ENCODE measurements at places on chromosomes 12 and 14.

- DNase-seq = no peak
Measured at GRCh38 chr14:76998910-76999309, 29.6 kb downstream of the IRF2BPL start.

DNA sequence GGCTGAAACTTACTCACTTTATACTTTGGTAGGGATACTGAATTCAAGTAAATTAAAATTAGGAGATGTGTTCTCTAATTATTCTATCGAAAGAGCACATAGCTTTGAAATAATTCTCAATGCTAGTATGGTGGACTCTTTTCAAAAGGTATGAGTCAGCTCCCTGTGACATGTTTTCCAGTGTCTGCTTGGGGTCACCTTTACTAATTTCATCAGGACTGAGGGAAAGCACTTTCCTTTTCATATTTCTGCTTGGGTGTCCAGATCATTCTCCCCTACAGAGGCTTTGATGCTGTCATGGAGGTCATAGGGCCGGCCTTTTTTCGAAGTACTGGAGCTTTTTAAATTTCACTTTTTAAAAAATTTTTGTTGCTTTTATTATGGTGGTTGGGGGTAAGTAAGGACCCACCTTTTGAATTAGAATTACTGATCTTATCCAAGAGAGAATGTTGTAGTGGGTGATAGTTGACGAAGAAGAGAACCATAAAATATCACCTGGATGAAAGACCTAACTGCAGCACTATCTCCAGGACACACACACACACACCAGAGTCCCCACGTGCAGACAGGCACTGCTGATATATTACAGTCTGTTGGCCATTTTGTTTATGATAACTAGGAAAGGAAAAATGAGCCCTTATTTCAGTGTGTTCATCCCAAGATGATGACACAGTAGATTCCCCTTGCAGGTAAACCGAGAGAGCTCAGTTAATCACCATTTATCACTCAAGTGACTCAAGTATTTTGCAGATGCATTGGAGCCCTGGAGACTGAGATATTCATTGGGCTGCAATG is 558.6 kb downstream of the DIO2 start:
- no peak for DNase-seq

- no peak for DNase-seq
Measured at GRCh38 chr12:68003777-68004176, 14.5 kb downstream of the IFNG-AS1 start.

- peak; percentile 87 for DNase-seq
Measured at GRCh38 chr14:81435391-81436295, 35.5 kb upstream of the STON2 start.

GRCh38 chr14:84273181-84273580 is 1256.8 kb upstream of the FLRT2 start:
- no peak for DNase-seq

DNA sequence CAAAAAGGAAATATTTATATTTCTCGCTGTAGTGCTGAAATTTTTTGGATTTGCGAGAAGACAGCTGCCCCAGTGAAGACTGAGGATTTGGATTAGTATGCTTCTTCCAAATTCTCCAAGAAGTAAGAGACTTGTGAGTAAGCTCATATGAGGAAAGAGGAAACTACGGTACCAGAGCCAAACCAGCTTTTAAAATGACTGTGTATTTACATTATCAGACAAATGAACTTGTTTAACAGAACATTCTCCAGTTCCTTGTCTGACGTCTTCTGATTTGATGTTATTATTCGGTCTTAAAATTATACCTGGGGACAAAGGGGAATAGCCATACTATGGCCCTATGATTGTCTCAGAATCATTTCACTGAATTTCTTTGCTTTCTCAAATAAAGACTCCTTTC is 8.0 kb downstream of the CLEC12B start:
- DNase-seq = no peak

DNA sequence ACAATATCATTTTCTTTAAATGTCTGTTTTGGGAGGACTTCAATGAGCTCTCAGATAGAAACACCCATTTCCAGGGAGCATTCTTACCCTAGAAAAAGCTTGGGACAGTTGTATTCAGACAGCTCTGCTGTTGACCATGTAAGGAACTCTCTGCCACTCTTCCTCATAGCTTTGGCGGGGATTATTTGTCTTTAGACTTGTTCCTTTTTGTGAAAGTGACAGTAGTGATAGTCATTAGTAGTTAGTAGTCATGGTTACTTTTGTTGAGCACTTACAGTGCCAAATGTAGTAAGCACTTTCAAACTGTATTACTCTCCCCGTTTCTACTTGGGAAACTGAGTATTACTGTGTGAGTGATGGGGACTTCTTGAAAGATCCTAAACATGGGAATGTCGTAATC is 167.3 kb downstream of the RGS6 start:
- no peak for DNase-seq

- DNase-seq = peak; percentile 70
Measured at GRCh38 chr12:52060498-52061177, 9.1 kb upstream of the ATG101 start.

GRCh38 chr14:54374117-54374884 is 22.5 kb upstream of the CDKN3 start:
- no peak for DNase-seq

DNA sequence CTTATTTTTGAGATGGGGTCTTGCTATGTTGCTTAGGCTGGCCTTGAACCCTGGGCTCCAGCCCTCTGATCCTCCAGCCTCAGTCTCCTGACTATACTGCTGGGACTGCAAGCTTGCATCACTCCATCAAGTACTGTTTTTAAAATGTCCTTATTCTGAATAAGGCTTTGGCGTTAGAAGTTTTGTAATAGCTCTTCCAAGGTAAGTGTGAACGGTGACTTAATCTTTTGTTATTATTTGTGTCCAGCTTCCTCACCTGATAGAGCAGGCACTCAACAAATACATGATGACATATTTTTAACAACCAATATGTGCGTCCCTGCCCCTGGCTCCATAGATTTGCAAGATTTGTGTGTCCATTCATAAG is 1.4 kb downstream of the C1RL start:
- no peak for DNase-seq
